ENCODE measurements at places on chromosomes 7 and 10. TPM values are rescaled to one million over a fixed set of nuclear protein-coding genes. Genes with fewer than 3 reads are reported as not detected.

The PLCE1 gene
- 1.5 TPM for polyA plus RNA-seq

The GCC1 gene
- polyA plus RNA-seq: 3.8 TPM

The GIMAP6 gene
- 23.2 TPM for polyA plus RNA-seq

The EN2 gene
- polyA plus RNA-seq: 0.04 TPM

The TAS2R38 gene
- not detected for polyA plus RNA-seq

The FAM180A gene
- 2.2 TPM for polyA plus RNA-seq

The BAIAP2L1 gene
- 5.4 TPM for polyA plus RNA-seq

The ATRNL1 gene
- polyA plus RNA-seq: 0.34 TPM

The TUBB8 gene
- not detected for polyA plus RNA-seq

The PTTG1IP2 gene
- not detected for polyA plus RNA-seq

The BMPR1A gene
- polyA plus RNA-seq: 6.5 TPM

The BUD31 gene
- polyA plus RNA-seq: 58.2 TPM

The MYL10 gene
- not detected for polyA plus RNA-seq

The TSPAN13 gene
- polyA plus RNA-seq: 42.4 TPM

The SPDYE6 gene
- polyA plus RNA-seq: not detected

The CCL24 gene
- 1.0 TPM for polyA plus RNA-seq

The SLC25A28 gene
- polyA plus RNA-seq: 74.2 TPM

The MORN4 gene
- 4.6 TPM for polyA plus RNA-seq

The FGFBP3 gene
- 1.0 TPM for polyA plus RNA-seq

The FKBP9 gene
- polyA plus RNA-seq: 21.1 TPM

The IFIT3 gene
- polyA plus RNA-seq: 9.5 TPM

The DDX50 gene
- 33.4 TPM for polyA plus RNA-seq

The SPDYE2B gene
- polyA plus RNA-seq: not detected

The GCK gene
- polyA plus RNA-seq: 1.4 TPM

The PRPS1L1 gene
- not detected for polyA plus RNA-seq

The PRLHR gene
- polyA plus RNA-seq: 0.09 TPM

The UNCX gene
- not detected for polyA plus RNA-seq

The SPDYE11 gene
- polyA plus RNA-seq: not detected

The PAPSS2 gene
- polyA plus RNA-seq: 36.7 TPM

The SPDYE8 gene
- polyA plus RNA-seq: not detected

The VSTM4 gene
- 9.4 TPM for polyA plus RNA-seq

The C10orf95 gene
- polyA plus RNA-seq: not detected

The OAT gene
- polyA plus RNA-seq: 46.4 TPM

The CFTR gene
- 0.22 TPM for polyA plus RNA-seq

The SERPINE1 gene
- polyA plus RNA-seq: 110 TPM

The ADCYAP1R1 gene
- polyA plus RNA-seq: 0.90 TPM

The CHPF2 gene
- polyA plus RNA-seq: 19.1 TPM

The ABCB4 gene
- not detected for polyA plus RNA-seq

The NME8 gene
- polyA plus RNA-seq: not detected

The SVOPL gene
- not detected for polyA plus RNA-seq

The RNF133 gene
- polyA plus RNA-seq: not detected

The AKR1C8 gene
- 0.34 TPM for polyA plus RNA-seq

The GDF2 gene
- polyA plus RNA-seq: not detected

The UNC5B gene
- 2.8 TPM for polyA plus RNA-seq

The DGKI gene
- polyA plus RNA-seq: 0.03 TPM

The OPN1SW gene
- polyA plus RNA-seq: not detected

The CYP26A1 gene
- polyA plus RNA-seq: 0.79 TPM

The ZNF804B gene
- not detected for polyA plus RNA-seq

The MYOZ1 gene
- polyA plus RNA-seq: 0.34 TPM

The PRSS37 gene
- not detected for polyA plus RNA-seq

The GIMAP8 gene
- 12.7 TPM for polyA plus RNA-seq

The RTKN2 gene
- polyA plus RNA-seq: 0.08 TPM
